IPS-NIHi11 (cell line): ENCODE measurements at places on chromosomes 5 and 9.

DNA sequence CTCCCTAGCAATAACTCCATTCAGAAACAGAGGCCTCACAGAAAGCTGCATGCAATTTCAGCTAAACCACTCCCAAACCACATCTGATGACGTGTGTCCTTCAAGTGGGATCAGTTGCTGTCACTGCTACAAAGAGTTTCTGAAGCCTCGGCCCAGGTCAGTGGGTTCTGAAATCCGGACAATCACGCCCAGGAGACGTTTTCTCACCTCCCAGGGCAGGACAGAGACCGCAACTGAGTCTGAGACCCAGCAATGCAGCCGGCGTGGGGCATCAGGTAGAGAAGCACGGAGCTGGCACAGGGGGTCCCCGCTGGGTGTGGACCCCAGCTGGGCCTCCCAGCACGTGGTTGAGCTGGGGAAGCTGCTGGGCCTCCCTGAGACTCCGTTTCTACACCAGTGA lies 2.6 kb upstream of the UBE2QL1 start:
- no peak for DNase-seq

DNA sequence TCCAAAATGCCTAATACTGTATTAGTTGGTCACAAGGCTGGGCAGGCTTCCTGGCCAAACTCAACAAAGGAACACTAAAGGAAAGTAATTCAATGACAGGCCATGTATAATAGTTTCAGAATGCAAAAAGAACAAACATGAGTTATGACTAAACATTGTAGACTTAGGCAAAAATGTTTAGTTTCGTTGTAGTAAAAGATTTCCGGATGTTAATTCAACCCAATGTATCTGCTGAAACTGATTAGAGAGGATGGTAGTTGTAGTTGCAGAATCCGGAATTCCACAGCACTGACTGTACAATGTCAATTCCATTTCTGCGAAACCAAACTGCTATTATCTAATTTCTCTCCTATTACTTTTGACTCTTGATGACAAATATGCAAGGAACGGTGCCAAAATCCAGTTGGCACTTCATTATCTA lies 117.9 kb upstream of the FST start:
- DNase-seq: no peak

GRCh38 chr5:149317281-149318048 lies 27.8 kb upstream of the GRPEL2 start:
- DNase-seq: peak; percentile 62

DNA sequence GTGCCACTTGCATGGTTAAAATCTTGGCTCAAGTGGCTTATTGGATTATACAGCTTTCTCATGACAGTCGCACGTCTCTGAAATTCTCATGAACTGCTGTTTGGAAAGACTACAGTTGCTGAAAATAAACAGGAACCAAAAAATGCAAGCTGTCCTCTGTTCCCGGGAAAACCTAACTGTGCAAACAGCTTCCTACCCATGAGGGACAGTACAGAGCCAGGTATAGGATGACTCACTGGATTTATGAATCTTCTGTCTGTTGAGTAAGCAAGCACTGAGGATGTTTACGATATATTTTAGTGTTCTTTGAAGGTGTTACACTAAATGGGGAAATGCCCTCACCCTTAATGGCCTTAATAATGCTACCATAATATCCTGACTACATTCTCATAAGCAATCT lies 380.3 kb upstream of the TNC start:
- no peak for DNase-seq

DNA sequence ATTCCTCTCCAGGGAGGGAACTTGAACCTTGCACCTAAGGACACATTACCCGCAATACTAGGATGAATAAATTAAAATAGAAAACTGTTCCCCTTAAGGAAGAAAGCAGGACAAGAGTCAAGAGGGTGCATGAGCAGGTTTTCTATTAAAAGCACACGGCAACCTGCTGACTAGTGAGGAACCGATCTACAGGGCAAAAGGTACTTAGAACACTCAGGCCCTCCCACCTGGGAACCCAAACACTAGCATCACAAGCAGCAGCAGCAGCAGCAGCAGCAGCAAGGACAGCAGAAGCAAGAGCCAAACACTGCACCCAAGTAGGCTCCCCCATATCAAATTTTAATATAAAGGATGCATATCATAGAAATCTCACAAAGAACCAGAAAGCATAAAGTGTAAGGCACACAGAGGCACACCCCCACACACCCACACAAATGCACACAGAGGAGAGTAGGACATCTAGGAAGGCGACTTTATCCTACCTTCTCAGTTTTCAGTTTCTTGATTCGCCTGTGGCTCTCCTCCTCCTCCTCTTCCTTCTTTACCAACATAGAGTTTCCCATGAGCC lies 2.8 kb downstream of the ZNF608 start:
- DNase-seq: no peak

DNA sequence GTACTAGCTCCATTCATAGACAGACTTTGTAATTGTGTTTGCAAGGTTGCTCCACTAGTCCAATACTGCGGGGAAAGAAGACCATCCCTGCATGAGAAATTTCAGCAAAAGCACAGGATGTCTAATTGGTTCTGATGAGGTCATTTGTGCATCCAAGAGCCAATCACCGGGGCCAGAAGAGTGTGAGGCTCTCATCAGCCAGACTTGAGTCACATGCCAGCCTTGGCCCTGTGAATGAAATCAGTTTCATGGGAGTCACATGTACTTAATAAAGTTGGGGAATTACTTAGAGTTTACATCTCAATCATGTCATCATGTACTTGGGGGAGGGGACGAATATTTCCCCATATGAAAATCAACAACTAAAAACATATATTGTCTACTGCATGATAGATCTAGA lies 1236.0 kb downstream of the MAT2B start:
- DNase-seq: no peak

DNA sequence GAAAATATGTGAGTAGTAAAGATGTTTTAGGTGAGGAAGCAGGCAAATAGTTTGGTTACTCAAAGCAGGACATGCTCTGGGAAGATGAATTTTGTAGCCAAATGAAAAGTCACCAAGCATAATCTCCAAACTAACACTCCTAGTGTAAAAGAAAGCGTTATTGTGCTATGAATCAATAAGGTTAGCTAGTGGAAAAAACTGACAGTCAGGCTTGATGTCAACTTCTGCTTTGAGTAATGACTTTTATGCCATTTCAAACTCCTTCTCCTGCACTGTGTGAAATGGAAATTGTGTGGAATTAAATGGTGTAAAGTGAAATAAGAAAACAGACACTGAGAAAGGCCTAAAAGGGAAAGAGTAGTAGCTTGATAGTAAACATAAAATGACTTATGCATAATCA lies 637.2 kb upstream of the DMAC1 start:
- no peak for DNase-seq

GRCh38 chr5:17232405-17232804 lies 15.0 kb downstream of the BASP1 start:
- DNase-seq: no peak

- DNase-seq: no peak
These were observed 278.0 kb upstream of the SMC2 start for GRCh38 chr9:103816146-103816545.

GRCh38 chr5:169637549-169638121 lies 560 bp downstream of the DOCK2 start:
- DNase-seq: no peak

GRCh38 chr5:64505769-64506566 lies at the start of gene RGS7BP:
Gene RGS7BP, plus strand, starts transcription at chr5:64506015. Its CDS starts 610 bp downstream, at chr5:64506625.
- DNase-seq: peak; percentile 69

- no peak for DNase-seq
These were observed 98.6 kb upstream of the PIK3R1 start for GRCh38 chr5:68116868-68117411.

DNA sequence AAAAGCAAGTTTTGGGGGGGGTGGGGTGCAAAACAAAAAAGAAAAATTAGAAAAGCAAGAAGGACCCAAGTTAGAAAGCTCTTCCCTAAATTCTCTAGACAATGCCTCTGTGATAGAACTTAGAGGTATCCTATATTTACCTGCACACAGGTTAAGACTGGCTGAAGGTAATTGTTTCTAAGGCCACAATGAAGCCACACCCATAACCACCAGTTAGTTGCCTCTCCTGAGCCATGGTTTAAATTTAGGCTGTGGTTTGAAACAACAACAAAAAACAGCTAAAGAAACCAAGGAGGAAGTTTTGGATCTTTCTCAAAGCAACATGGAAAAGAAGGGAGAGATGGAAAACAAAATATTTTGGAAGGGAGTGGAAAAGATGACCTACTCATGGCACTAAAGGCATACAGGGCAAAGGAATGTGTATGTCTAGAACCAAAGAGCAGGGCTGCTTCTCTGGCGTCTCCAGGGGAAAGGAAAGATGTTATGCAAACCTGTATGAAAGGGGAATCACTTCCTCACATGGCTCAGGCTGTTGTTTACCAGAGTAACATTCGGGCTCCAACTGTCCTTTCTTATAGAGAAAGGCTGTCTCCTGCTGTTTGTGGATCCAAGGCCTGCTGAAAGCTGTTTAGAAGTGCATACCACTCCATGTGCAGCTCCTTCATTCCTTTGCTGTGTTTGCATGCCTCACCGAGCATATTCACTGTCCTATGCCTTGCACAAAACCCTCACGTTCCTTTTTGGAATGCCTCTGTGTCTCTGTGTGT lies 408.9 kb upstream of the MPDZ start:
- peak; percentile 42 for DNase-seq

DNA sequence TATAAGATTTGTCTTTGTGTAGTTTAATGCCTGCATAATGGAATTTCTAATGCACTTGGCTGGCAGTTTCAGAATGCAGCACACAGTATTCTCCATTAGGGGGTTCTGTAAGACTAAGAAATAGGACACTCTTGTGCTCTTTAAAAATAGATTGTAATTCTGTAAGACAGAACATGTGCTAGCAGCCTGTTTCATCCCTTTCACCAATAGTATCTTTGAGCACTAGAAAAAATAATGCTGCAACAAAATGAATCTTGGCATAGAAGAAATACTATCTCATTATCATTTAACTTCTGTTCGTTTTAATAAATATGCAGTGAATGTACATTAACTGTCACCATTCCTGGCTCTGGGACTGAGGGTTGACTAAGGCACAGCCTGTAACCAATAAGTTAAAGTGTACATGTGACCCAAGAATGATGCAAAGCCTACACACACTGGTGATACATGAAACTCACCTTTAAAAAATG lies 23.8 kb upstream of the ZNF622 start:
- peak; percentile 31 for DNase-seq

DNA sequence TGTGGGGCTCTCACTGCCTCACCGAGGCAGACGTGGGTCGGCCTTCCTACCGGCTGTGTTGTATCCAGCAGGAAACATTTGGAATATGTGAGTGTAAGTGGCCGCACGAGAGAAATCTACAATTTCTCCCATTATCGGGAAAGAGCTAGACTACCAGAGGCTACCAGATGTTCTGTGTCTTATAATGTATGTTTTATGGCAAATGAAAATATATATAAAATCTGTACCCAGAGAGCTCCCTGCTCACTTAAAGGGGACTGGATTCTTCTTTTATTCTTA lies 69.5 kb upstream of the PITX1 start:
- no peak for DNase-seq

GRCh38 chr9:24413651-24414050 lies 132.0 kb downstream of the IZUMO3 start:
- no peak for DNase-seq

GRCh38 chr9:69535286-69535832 lies 136.8 kb downstream of the APBA1 start:
- DNase-seq: no peak

- DNase-seq: no peak
These were observed 138.5 kb upstream of the IRX2 start for GRCh38 chr5:2890011-2890410.

- no peak for DNase-seq
These were observed 388.7 kb downstream of the EFNA5 start for GRCh38 chr5:107282061-107282460.

DNA sequence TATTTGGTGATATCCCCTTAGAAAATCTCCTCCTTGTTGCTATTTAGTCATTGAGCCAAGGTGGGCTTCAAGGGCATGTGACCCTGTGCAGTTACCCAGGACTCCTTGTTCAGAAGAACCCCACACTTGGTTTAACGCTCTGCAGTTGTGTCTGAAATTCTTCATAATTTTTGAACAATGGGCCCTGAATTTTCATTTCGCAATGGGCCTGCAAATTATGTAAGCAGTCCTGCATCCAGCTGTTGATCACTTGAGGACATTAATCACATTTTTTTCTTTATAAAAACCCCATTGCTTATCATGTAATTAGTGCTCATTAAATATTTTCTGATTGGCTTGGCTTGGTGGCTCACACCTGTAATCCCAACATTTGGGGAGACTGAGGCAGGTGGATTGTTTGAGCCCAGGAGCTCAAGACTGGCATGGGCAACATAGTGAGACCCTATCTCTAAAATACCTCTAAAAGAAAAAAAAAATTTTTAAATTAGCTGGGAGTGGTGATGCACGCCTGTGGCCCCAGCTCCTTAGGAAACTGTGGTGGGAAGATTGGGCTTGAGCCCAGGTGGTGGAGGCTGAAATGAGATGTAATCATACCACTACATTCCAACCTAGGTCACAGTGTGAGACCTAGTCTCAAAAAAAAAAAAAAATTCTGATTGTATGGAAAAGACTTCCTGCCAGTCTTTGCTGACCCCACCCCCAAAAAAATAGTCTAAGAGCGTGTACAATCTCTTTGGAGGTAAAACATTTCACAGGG lies 194.2 kb upstream of the HAPLN1 start:
- no peak for DNase-seq

- DNase-seq: peak; percentile 69
These were observed 665 bp downstream of the RASA1 start for GRCh38 chr5:87268126-87268969.

- no peak for DNase-seq
These were observed 176.2 kb downstream of the GAPVD1 start for GRCh38 chr9:125437771-125438221.

DNA sequence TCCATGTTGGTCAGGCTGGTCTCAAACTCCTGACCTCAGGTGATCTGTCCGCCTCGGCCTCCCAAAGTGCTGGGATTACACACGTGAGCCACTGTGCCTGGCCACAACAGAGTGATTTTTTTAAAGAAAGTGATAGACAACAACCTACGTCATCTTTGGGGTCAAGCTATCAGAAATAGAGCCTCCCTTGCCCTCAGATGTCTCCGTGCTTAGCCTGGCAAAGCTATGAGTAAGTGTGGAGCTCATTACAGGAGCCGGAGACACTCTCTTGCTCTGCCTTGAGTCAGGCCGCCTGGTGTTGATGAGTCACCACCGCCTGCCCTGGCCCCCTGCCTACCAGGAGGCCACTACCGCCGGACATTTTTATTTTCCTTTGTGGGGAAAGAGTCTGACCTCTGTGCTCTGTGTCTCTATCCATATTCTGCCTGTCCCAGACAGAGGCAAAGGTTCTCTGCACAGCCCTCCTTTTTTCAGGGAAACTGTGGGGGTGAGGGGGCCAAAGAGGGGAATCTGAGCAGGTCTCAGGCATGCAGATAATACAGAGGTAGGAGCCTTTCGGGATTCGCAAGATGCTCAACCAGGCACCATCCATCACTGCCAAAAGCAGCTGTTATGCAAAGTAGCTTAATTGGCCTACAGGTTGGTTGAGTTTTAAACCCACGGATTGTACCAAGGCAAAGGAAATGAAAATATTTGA lies 123.7 kb upstream of the CPEB4 start:
- peak; percentile 73 for DNase-seq
